ENCODE measurements at places on chromosomes 2 and 18.

DNA sequence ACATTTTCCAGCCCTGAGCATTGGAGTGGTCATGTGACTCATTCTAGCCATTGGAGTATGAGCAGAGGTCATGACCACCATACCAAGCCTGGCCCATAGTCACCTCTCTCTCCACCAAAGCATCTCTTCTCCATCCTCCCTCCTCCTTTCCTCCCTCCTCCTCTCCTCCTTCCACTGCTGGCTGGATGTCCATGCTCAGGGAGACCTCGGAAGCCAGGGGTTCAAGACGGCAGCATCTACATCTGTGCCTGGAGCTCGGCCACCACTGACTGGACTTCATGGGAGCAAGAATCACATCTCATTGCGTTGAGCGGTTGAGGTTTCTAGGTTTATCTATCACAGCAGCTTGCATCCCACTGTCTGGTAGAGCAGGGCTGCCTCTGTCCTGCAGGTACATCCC lies 252.4 kb downstream of the NDUFA10 start:
- no peak for DNase-seq

DNA sequence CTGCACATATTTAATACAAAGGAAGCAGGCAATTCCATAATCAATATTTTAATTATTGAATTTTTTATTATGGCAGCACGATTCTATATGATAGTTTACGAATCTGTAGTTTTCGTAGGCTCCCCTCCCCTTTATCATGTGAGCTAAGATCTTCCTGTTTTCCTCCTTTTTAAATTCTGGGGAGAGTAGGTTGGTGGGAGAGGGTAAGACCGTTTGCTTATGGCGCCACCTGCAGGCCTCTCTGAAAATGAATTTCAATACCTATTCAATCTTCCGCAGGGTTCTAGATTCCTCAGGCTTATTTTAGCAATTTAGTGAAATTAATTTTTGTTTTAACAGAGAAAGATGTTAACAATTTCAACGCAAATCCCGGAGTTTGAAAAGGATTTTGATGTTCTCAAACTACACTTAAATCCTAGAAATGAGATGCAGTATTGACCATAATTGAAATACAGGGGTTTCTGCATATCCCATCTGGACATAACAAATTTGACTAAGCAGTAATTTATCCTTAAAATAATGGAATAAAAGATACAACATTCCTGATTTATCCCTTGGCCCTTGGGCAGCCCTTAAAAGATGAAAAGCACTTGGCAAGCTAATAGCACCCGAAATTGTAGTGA lies 12.8 kb upstream of the GBX2 start:
- DNase-seq = peak; percentile 86

DNA sequence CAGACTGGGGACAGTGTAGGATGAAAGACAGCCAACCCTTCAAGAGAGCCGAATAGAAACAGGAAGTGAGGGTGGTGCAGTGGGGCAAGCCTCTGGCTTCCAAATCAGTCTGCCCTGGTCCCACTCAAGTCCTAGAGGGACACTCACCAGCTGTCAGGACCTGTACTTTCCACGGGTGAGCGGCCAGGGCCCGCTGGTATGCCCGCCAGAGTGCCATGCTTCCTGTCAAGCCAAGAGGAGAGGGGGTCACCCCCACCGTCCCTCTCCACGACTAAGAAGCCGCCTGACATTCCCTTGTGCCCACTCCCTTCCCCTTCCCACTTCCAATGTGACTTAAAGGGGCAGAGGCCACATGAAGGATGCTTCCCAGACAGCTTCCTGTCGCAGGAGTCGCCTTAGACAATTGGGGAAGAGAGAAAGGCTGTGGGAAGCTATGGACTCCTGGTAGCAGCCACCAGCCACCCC lies 564 bp downstream of the MPV17 start:
- peak; percentile 59 for DNase-seq

DNA sequence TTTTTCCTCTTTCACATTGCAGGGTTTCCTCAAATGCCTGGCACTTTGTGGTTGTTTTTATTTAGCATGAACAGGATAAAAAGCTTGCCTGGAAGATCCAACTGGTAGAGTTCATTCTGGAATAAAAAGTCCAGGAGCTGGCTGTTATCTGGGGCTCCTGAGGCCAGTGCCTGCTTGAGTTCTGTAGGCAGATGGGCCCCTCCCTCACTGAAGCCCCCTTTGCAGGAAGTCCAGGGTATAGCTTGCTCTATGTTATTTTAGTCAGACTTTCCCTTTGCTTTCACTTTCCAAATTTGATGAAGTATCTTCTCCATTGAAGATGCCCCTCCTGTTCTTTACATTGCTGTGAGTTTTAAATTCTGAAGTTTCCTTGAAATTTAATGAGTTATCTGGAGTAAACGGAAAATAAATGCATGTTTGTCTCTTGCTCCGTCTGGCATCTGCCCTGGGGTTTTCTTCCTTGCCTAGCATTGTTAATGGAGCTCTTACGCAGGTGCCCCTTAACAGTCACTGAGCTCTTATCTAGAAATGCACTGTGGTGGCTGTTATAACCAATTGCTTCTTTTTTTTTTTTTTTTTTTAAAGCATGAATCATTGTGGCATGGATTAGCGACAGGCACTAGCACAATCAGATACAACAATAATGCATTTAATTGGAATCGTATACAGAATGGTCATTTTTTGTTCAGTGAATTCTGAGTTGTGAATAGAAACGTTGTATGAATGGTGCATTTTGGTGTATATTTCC lies 27.0 kb upstream of the LPIN1 start:
- no peak for DNase-seq

- DNase-seq = no peak
These were observed 34.1 kb upstream of the GRB14 start for GRCh38 chr2:164655336-164655735.

DNA sequence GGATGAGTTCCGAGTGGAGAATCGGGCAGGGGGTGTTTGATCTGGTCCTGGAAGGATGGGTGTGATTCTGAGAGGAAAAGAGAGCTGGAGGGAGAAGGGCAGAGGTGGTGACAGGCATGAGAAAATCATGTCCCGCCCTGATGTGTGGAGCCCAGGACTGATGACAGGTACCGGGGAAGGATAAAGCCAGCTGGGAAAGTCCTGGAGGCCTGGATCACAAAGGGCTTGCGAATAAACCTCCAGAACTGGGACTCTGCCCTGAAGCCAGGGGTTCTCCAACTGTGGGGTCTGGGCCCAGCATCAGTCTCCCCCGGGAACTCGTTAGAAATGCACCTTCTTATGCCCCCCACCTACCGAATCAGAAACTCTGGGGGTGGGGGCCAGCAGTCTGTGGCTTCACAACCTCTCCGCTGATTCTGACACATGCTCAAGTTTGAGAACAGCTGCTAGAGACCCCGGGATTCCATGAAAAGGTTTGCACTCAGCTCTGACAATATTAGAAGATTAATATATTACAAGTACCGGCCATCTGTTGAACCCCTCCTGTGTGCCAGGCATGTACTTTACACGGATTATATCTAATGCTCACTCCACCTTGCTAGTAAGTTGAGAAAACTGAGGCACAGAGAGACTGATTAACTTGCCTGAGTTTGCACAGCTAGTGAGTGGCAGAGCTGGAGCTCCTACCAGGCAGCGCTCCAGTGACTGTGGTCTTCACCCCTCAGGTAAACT lies 8.0 kb downstream of the TNFRSF11A start:
- no peak for DNase-seq

DNA sequence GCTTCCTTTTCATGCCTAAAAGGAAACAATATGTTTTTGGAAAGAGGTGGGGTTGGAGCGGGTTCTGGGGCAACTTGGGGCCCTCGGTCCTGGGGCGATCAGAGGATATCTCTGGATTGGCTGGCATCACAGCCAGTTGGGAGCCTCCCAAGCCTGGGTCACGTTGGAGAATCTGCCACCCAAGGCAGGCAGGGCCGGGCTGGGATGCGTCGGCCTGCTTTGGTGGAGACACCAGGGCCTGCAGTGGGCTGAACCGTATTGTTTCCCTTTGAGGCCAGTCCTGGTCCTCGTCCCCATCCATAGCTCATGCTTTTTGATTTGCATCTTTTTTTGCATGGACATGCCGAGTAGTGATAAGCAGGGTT lies 235.8 kb downstream of the ATAD2B start:
- no peak for DNase-seq

DNA sequence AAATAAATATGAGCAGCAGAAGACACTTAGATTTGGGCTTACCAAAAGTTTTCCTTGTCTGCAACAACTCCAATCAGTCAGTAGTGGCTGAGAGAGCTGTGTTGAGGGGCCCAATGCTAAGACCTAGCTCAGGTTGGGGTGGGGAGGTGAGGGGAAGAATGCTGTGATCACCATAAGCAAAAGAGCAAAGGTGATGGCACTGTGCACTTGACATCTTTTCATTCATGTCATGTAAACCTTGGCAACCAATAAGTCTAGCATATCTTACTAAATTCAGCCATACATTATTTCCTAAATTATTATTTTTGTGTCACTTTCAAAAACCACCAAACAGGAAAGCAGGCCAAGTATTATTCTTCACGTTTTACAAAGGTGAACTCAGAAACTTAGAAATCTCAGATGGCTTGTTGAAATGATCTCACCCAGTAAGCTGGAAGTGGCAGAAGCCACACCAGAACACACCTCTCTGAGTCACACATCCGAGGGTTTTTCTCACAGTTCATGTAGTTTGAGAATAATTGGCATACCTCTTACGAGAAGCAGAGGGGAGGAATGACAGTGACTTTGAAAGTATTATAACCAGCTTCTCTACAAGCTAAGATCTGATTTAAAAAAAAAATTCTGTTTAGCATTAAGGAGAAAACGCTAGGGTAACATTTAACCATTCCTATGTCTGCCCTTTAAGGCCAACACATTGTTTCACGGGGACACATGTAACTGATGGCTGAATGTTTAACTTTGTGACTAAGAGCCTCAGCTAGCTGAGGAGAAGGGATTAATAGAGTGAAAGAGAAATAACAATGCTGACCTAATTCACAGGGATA lies 43.3 kb upstream of the SETBP1 start:
- DNase-seq = no peak

GRCh38 chr18:9001209-9001608 lies 101.3 kb upstream of the NDUFV2 start:
- DNase-seq = no peak

- no peak for DNase-seq
These were observed 50.9 kb downstream of the LRPPRC start for GRCh38 chr2:43944915-43945314.

- no peak for DNase-seq
These were observed 31.9 kb downstream of the ASB1 start for GRCh38 chr2:238458651-238459050.

DNA sequence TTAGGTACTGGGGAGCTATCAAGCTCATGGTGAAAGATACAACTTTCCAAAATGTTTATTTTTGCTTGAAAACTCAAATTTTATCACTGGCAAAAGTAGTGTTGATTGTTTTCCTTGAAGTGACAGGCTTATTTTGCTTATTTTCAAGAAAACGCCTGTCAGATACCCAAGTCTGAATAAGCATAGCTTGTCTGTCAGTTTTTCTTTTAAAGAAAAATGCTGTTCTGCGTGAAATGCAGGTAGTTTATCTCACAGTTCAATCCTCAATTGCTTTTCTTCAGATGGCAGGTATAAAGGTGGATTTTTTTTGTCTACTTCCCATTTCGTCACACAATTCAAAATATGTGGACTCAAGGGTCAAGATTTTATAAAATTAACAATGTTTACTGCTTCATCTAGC lies 102.6 kb upstream of the SLC38A11 start:
- DNase-seq = no peak

DNA sequence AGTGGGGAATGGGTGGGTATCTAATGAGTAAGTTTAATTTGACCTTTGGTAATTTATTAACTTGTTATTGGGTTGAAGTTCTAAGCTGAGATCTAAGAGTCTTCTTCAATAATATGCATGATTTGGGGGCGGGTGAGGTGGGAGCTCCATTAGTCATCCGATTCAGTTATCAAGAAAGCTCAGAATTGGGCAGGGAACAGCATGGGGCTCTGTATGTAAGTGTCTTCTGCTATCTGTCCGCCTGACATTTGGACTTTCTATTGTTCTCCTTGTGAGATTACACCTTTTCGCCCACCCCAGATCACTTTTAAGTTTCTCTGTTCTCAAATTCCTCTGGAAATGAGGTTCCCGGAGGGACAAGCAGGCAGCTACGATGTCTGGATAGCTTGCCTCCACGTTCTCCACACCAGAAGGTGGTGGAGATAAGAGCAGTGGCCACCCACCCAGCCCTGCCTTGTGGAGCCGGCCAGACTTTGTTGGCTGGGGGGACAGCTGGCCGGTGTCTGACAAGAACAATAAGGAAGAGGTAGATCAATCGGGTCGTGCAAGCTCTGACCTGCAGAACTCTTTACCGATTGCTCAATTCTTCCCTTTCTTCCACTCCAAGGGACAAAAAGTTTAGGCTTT lies 75.5 kb upstream of the GATA6 start:
- no peak for DNase-seq

DNA sequence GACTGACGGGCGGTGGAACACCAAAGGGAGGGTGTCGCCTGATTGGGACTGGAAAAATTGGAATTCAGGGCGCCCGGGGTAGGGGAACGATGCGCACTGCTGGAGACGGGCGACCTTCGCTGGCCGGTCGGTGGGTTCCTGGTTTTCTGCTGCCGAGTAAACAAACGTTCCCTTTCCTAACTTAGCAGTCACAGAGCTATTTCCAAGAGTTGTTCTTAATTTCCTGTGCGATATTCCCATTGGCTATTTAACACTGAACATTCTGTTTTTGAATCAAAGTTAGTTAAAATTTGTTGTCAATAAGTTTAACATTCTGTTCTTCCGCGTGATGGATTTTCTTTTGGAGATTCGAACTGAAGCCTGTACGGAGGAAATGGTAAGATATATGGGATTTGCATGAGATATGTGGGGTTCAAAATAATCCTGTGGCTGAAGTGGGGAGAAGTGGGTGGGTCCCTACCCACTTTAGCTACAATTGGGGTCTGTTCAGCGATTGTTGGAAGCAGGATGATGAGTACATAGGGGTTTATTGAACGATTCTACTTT lies 862 bp downstream of the C18orf54 start:
- DNase-seq = peak; percentile 21

- peak; percentile 7 for DNase-seq
These were observed 25.9 kb downstream of the LYPD6B start for GRCh38 chr2:149064365-149064841.

DNA sequence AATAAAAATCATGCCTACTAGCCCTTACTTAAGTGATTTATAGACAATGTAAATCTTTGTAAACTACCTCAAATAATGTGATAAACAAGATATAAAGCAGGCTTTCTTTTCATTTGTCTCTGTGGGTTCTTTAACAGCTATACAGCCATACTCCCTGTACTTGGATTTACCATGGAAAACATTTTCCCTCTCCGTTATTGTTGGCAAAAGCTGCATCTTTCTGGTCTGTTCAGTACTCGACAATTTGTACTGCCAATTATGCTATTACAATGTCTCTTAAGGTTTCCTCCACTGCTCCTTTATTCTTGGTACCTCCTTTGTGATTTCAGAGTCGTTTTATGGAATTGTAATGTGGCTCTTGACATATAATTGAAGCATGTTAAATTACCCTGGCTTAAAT lies 426.3 kb upstream of the PKDCC start:
- DNase-seq = no peak

DNA sequence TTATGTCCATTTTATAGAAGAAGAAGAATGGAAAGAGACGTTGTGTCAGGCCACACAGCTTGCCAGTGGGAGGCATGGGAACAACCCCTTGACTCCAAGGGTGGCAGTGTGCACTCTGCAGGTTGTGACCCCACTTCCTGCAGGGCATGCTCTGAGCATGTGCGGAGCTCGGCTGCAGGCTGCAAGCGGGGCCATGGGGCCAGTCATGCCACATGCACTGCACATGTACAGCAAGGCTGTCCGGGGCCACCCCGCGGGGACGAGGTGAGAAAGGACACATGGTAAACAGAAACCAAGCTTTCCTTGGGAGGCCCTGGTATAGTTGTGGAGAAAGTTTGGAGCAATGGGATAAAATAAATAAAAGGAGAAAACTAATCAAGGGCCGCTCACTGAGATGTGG lies 47.4 kb upstream of the DNMT3A start:
- no peak for DNase-seq

- DNase-seq = no peak
These were observed 405 bp downstream of the PPP3R1 start for GRCh38 chr2:68251855-68252399.
